ENCODE measurements at places on chromosomes 13 and 19.
A peak's percentile ranks its signal among the peaks of the same experiment; 100 is the strongest.

DNA sequence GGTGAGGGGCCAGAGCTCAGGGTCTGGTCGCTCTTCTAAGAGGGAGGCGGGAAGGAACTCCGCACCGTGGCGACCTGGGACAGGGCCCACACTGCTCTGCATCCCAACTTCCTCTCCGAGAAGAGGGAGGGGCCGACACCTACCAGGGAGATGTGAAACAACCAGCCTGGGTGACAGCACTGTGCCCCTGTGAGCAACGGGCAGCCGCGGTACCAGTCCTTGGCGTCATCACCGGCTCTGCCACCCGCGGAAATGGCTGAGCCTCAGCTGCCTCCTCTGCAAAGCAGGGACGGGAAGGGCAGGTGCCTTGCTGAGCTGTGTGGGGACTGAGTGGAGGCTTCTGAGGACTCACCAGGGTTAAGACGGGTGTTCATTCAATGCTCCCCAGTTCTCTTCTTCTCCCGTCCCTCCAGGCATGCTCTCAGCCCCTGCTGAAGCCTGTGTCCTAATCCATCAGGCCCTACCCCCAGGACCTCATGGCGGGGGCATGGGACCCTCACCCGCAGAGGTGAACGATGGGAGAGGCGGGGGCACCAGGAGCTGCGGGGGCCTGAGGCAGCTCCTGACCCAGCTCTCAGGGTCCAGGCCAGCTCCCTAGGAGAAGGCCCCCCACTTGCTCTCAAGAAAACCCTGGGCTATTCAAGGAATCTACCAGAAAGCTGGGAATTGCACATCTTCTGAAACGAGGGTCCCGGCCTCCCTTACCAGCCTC lies 9.3 kb downstream of the ZNF787 start:
- DNase-seq = peak; percentile 19

DNA sequence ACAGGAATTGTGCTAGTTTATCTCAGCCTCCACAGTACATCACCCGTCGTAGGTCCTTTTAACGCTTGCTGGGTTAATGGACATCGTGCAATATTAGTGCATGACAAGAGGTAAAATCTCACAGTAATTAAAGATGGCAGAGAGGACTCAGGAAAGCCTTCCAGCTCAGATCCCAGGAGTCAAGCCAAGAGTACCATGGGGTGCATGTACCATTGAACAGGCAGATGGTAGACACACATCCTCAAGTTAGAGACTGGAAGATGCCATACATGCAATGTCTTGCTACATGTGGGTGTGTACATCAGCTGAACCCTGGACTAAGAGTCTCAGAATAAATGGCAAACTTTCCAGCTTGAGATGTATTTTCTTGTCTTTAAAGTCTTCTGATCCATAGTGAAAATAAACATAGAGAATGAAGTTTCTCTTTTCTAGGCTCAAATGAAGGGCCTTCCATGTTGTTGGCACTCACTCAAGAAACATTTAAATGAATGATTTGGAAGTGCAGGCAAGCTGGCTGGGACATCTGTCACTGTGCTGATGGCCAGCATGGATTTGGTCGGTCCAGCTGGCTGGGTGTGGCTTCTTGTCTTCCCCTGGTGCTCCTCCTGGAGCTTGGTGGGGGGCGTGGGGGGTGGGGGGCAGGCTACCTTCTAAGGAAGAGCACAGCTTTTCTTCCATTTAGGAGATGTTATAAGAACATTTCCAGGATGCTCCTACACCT lies 290.9 kb upstream of the MAB21L1 start:
- no peak for DNase-seq

GRCh38 chr19:29275266-29275665 lies 62.3 kb upstream of the UQCRFS1 start:
- DNase-seq = no peak

- no peak for DNase-seq
Measured at GRCh38 chr13:22789916-22790315, 390.9 kb upstream of the SGCG start.

- DNase-seq = no peak
Measured at GRCh38 chr13:50529154-50529882, 314.2 kb downstream of the DLEU7 start.

DNA sequence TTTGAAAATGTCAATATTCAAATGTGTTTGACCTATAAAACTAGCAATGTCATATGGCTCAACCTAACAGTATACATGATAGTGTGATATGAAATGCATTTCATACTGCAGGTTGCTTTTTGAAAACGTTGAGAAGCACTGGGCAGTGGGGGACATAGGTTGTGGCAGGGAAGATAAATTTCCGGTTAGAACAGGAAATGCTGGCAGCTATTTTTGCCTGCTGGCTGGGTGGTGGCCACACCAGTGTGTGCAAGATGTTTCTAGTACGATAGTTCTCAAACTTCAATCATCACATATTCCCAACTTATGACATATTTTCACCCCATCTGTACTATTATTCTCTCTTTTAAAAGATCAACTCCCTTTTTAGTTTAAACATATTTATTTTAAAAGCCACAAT lies 17.2 kb downstream of the FXYD5 start:
- no peak for DNase-seq

DNA sequence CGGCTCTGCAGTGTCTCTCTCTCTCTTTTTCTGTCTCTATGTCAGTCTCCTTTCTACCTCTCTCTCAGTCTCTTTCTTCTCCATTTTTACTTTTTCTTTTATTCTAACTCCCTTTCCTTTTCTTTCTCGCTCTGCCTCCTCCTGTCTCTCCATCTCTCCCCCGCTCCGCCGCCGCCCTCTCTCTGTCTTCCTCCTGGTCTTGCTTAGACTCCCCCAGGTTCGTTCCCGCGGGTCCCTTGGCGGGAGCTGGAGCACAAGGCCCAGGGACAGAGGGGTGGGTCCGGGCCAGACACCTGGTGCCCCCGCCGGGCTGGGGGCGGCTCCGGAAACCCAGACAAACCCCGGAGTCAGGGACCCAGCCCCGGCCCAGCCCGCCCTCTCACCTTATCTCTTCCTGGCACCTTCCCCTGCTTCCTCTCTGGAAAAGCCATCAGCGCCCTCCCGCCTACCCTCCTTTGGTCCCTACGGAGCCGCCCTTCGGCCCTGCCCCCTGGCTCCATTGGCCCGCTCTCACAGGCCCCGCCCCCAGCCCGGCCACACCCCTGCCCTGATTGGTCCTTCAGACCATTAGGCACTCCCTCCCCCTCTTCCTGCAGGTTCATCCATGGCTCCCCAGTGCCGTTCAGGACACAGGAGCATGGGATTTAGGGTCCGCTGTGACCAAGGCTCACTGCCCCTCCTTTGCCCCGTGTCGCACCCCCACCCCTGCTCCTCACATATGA lies 15.4 kb upstream of the NOP53 start:
- no peak for DNase-seq

DNA sequence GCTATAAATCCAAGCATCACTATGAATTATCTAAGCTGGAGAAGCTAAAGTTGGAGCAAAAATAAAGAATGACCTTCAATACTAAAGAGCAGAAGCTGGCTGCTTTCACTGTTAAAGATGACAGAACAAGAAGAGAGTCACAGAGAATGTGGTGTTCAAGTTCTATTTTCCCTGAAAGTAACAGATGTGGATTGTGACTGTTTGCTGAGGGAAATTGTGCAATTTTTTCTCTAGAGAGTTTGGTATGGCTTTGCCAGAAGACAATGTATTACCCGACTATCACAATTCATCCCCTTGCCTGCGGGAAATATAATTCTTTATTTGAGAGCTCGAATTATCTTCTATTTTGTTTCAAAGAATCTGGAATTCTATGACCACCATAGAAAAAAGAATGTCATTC lies 83.1 kb downstream of the TNFSF13B start:
- no peak for DNase-seq

DNA sequence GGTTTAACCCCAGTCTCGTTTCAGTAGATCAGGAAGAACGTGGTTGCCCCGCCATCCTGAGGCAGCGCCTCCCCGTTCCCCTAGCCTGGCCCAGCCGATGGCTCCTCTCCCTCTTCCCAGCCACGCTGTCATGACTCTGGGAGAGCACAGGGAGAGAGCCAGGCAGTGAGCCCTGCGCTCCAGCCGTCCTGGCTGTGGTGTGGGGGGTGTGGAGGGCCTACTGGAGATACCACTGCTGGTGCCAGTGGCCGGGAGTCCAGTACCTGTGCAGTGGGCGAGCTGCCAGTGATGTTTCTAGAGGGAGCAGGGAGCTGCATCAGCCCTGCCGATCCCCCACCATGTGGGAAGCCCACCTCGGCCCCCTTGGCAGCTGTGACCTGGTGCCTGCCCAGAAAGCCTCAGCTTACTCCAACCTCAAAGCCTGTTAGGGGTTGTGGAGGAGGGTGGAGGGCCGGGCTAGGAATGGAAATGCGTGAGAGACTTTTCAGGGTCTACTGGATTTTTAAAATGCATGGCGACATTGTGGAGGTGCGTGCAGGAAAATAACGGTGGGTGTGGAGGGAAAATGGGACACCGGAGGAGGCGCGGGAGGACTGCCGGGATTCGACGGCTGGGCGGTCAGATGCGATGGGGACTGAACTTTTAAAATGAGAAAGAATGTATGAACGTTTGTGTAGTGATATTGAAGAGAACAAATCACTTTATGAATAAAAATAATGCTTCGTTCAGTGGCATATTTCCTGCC lies 4.9 kb downstream of the TEX29 start:
- no peak for DNase-seq

- no peak for DNase-seq
Measured at GRCh38 chr19:13764821-13765394, 586 bp downstream of the MRI1 start.

DNA sequence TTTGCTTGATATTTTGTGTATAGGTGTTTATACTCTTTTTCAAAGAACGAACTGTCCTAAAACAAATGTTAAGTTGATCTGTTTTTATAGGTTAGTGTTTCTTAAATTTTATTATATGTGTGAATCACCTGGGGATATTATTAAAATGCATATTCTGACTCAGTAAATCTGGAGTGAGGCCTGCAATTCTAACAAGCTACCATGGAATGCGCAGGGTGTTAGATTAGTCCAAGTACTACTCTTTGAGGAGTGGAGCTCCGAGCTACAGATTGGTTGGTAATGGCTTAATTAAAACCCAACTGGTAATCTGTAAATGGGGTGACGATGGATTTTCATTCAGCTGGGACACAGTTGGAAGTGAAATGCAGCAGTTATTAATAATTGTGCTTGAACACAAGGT lies 214.1 kb upstream of the UFM1 start:
- no peak for DNase-seq

DNA sequence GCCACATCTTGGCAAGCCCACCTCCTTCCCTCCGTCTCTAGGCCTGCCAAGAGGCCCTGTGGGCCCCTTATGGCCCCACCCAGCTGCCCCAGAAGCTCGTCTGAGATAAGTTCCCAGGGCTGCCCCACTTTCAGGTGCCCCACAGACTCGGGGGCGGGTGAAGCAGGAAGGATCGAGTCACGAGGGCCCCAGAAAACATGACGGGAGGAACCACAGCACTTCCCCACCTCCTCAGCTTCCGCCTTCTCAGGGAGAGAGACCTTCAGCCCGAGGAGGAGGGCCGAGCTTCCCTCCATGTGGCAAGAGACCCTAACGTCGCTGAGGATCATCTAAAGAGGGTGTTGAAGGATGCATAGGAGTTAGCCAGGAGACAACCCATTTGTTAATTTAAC lies 4.5 kb upstream of the IL12RB1 start:
- DNase-seq = peak; percentile 74

GRCh38 chr13:94243551-94243950 lies 235.9 kb downstream of the DCT start:
- no peak for DNase-seq

DNA sequence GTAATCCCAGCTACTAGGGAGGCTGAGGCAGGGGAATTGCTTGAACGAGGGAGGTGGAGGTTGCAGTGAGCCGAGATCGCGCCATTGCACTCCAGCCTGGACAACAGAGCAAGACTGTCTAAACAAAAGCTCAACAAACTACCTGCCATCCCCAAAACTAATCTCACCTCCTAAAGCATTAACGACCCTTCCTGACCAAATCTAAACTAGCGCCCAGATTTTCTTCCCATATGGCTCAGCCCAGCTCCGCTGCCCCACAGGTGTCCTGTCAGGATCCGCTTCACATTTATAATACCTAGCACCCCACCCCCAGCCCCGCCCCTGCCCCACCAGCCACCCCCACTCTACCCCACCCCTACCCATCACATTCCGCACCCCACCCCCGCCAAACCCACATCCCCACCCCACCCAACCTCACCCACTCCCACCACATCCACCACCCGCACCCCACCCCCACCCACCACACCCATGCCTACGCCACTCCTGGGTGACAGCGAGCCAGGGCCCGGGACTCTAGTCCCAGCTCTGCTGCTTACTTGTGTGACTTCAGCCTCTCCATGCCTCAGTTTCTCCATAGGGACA lies 599 bp downstream of the C19orf12 start:
- no peak for DNase-seq

- no peak for DNase-seq
Measured at GRCh38 chr19:10364644-10365043, 15.7 kb downstream of the TYK2 start.

DNA sequence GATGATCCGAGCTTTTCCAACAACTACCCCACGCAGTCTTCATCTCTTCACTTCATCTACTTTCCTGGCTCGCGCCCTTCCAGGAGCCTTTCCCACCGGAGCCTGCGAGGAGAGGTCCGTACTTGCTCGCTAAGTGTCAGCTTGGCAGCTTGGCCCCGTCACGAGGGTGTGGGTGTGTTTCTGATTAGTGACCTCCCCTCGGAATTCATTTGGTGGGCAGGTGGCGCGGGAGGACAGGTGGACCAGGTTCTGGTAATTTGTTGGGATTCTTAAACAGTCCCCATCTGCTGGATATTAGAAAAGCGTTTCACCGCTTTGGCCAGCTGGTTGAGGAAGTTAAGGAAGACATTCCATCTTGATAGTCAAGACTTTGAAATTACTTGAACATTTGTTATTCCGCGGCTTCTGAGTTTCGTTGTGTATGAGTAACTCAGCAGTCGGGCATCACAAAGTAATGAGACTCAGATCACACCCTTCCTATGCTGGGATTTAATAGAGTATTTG lies 515 bp downstream of the UFM1 start:
- peak; percentile 22 for DNase-seq

- no peak for DNase-seq
Measured at GRCh38 chr13:44540761-44541434, 35.2 kb downstream of the TSC22D1 start.

DNA sequence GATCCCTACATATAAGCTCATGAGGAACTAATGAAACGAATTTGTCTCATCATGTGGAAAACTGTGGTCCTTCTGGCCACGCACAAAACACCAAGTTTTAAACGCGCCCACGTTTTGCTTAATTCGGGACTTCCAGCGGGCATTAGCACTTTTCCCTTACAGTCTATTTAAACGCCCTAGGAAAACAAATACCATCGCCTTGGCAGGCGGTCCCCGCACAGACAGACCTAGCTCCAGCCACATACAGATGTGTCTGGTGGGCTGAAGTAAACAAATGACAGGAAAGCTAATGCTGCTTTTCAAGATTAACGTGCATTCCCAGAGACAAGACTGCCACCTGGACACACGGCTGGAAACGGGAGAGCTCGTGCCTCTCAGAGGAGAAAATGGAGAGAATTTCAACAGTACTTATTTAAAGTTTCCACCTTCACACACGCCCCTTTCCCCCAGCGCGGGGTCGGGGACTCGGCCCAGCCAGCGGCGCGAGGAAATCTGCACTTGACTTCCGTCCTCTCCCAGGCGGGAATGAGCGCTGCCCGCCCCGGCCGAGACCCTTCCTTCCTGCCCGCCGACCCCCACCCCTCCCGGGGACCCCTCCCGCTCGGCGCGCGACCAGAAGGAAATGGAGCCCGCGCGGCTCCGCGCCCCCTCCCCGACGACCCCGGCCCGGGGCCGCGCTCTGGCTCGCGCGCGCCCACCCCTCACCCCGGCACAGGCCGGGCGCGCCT lies 931 bp downstream of the USP12 start:
- peak; percentile 22 for DNase-seq

GRCh38 chr13:36912973-36913372 lies 7.1 kb downstream of the SMAD9 start:
- DNase-seq = no peak

Data from stimulated activated CD8-positive, alpha-beta memory T cell treated with anti-CD3 and anti-CD28 coated beads, Interleukin-12 subunit alpha, Interleukin-12 subunit beta, amount 100 ng/mL, for 4 hours (primary cell).